SIG-M5 (cell line): ENCODE measurements at places on chromosomes 7 and 10.

DNA sequence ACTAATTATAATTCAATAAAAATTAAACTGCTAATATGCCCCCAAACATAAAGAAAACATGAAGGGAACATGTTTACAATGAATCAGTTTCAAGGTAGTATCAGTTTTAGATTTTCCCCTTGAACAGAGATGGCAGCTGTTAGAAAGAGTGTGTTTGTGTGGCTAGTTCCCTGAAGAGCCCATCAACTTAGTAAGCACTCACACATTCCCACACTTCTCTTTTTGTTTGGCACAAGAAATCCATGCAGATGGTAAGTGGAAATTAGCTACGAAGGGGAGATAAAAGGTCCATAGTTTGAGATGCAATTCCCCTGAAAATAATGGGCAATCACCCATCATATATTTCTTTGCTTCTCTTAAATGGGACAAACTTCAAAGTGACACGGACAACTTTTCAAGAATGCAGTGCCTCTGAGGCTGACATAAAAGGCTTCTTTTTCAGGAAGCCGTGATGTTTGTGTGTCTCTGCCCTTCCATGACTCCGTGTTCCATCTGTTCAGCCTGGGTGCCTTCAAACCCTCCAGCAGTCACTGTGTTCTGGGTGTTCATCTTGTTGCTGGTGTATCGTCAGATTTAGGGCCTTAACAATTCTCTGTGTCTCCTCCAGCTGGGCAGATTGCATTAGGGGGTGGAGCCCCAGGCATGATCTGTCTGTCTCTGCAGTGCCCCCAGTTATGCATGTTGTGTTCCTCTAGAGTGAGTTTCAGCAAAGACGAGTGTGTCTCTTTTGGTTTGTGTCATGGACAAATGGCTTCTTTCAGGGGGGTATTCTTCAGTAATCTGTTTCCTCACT, 259.5 kb upstream of the NPY start:
- no peak for DNase-seq

GRCh38 chr10:99667108-99667751, 7.9 kb downstream of the ENTPD7 start:
- DNase-seq: no peak

- DNase-seq: no peak
Measured at GRCh38 chr10:108788891-108789290, 1134.4 kb downstream of the XPNPEP1 start.

GRCh38 chr7:88363869-88364268, 57.2 kb upstream of the STEAP4 start:
- DNase-seq: no peak

- DNase-seq: no peak
Measured at GRCh38 chr7:101390901-101391301, 28.2 kb downstream of the COL26A1 start.
